OCI-M1 (cell line): ENCODE measurements at places on chromosomes 3 and 15.

DNA sequence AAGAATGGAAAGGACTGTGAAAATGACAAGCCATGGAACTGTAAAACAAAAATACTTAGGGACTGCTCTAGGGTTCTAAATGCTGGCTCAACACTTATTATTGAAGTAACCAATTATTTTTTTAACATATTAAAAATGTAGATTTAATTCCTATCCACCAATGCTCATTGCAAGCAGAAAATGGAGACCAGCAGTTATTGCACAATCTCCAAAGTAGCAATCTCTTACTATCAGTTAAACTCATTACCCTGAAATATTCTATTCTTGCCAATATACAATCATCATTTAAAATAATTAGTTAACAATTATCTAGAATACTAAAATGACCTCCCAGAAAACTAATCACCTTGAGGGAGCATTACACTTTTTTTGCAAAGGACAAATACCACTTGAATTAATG lies 499.8 kb downstream of the NAALADL2 start:
- DNase-seq, result no peak

- DNase-seq, result peak; percentile 34
Observed at GRCh38 chr3:95815828-95816227, 998.6 kb upstream of the EPHA6 start.

- DNase-seq, result no peak
Observed at GRCh38 chr3:59772416-59773408, 722.9 kb upstream of the CFAP20DC start.

DNA sequence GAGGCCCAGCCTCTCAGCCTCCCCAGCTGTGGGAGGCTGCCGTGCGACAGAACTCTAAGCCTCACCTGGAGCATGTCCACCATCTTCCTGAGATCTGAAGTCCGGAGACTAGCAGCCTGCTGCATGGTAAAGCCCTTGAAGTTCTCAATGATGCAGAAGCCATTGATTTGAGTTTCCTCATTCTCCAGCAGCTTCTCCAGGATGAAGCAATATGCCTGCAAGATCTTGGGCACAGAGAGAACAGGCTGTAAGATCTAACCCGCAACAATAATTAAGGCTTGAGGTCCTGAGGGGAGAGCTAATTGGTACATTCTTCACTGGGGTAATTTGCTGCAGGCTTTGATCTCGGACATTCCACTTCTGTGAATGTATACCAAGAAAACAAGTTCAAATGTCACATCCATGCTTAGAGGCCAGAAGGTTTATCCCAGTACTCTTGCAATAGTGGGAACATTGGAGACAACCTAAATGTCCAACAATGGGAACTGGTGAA lies 9.7 kb downstream of the RLBP1 start:
- no peak for DNase-seq

- peak; percentile 51 for DNase-seq
Observed at GRCh38 chr3:8328967-8329366, 172.7 kb upstream of the LMCD1 start.

- no peak for DNase-seq
Observed at GRCh38 chr3:37729119-37729518, 132.6 kb upstream of the CTDSPL start.

- peak; percentile 74 for DNase-seq
Observed at GRCh38 chr3:89059211-89059925, 48.1 kb upstream of the EPHA3 start.

DNA sequence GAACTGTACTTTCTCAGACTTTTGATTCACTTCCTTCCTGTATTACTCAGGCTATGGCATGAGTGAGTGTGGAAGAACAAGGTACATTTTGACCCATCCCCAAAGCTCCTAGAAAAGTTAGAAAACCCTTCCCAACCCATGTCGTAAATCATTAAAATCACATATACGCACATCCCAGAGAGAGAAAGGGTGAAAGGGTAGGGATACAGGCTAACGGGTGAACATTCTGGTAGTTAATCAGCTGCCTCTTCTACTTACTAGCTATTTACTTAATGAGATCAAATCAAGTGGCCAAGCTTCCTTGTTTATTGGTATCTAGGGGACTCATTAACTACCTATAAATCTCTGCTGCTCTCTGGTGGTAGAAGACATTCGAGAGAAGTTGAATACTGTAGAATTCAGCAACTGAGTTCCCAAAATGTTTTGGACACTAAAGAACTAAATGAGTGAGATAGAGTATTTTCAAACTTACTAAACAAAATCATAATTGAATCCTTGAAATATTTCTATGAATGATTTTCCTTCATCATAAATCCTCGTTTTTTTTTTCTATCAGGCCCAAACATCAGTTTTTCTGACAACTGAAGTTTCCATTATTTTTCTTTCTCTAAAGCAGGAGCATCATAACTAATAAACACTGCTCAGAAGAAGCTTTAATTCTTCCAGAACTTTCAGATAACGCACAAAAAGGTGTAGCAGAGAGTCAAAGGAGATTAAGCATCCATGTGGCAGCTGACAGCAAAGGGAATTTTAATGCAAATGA lies 124.2 kb downstream of the IMPG2 start:
- DNase-seq, result peak; percentile 85

DNA sequence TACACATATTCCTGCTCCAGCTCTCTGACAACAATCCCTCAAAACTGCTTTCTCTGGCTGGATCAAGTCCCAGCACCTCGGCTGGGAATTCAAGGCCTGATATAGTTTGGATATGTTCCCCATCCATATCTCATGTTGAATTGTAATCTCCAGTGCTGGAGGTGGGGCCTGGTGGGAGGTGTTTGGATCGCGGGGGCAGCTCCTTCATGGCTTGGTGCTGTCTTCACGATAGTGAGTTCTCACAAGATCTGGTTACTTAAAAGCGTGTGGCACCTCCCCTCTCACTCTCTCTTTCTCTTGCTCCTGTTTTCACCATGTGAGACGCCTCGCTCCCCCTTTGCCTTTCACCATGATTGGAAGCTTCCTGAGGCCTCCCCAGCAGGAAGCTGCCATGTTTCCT lies 47.4 kb upstream of the SYN2 start:
- DNase-seq, result no peak

DNA sequence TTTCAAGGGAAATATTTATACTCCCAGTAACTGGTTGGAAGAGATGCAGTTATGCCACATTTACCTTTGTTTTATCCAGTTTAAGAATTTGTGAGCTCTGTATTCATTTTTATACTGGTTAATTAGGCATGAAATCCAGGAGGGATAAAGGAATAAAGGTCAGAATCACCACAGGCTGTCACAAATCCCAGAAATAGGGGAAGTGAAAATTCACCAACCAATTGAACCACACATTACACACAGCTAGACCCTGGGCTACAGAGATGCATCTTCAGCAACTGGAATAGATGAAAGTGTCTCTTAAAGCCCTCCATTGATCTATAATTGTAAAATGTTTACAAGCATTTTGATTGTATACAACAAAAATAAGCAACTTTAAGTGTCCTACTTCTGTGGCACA lies 18.5 kb downstream of the SERPINI1 start:
- no peak for DNase-seq

DNA sequence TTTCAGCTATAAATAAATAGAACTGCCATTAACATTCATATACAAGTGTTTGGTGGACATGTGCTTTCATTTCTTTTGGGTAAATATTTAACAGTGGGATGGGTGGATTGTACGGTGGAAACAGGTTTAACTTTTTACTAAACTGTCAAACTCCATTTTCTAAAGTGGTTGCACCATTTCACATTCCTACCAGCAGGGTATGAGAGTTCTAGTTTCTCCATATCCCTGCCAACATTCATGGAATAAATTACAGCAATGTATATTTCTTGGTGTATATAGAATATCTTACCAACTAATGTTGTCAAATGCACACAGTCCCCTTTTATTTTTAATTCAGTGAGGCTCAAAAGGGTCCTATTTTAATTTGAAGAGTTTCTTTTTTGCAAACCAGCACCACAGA lies 71.3 kb upstream of the CTXND1 start:
- DNase-seq, result no peak

- no peak for DNase-seq
Observed at GRCh38 chr3:14200276-14200675, 21.7 kb downstream of the LSM3 start.

DNA sequence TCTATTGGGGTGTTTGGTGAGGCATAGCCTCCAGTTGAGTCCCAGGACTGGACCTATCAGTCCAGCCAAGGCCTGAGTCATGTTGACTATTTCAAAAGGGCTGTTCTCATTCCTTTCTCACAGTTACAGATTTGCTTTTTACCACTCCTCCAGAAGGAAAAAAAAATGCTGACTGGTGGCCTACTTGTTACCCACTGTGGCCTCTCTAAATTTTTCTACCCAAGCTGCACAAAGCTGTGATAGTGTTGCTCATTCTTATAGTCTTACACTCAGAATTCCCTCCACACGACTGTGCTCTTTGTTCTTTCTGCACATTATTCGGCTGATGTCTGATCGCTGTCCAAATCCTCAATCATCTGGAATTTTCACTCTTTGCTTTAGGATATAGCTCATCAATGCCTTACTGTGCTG lies 1142.2 kb downstream of the IGSF11 start:
- DNase-seq, result no peak

- no peak for DNase-seq
Observed at GRCh38 chr3:65855370-65856100, 183.2 kb downstream of the MAGI1 start.

- no peak for DNase-seq
Observed at GRCh38 chr15:65355173-65355987, 22.4 kb downstream of the IGDCC3 start.

GRCh38 chr3:56366641-56367162 lies 101.6 kb downstream of the ERC2 start:
- DNase-seq, result no peak

DNA sequence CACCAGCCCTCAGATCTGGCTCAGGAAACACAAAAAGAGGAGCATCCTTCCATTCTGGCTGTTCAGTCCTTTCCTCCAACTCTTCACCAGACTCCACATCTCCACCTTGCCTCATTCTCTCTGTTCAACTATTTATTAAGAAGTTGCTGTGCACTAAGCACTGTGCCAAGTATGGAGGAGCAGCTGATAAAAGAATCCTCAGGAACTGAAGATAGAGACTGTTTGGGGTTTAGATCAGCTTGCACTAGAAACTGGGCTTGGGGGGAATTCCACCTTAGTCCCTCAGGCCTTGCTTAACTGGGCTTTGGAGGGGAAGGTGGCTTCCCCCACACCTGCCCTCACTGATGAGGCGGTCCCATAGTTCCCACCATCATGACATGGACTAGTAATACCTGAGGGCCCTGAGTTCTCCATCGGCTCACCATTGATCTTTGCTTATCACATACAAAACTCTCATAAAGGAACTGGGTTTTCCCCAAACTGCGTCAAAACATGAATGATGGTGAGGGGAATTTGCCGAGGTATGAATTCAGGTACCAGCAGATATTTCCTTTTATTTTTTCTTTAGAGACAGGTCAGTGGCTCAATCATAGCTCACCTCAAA lies 1.7 kb upstream of the CCR8 start:
- no peak for DNase-seq

DNA sequence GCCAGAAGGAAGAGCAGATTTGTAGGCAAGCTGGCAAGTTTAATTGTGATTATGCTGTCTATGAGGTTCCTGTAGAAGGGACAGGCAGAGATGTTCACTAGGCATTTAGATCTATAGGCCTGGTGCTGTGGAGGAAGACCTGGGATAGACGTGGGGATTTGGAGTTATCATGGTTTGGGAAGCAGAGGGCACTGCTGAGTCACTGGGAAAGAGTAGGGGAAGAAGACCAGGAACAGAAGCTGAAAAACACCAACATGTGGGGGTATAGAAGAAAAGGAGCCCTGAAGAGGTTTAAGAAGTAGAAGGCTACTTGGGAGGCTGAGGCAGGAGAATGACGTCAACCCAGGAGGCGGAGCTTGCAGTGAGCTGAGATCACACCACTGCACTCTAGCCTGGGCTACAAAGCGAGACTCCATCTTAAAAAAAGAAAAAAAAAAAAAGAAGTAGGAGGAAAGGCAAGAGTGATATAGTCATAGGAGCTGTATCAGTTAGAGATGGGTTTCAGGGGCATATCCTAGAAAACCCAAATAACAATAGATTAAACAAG lies 19.3 kb downstream of the GRK7 start:
- peak; percentile 6 for DNase-seq

DNA sequence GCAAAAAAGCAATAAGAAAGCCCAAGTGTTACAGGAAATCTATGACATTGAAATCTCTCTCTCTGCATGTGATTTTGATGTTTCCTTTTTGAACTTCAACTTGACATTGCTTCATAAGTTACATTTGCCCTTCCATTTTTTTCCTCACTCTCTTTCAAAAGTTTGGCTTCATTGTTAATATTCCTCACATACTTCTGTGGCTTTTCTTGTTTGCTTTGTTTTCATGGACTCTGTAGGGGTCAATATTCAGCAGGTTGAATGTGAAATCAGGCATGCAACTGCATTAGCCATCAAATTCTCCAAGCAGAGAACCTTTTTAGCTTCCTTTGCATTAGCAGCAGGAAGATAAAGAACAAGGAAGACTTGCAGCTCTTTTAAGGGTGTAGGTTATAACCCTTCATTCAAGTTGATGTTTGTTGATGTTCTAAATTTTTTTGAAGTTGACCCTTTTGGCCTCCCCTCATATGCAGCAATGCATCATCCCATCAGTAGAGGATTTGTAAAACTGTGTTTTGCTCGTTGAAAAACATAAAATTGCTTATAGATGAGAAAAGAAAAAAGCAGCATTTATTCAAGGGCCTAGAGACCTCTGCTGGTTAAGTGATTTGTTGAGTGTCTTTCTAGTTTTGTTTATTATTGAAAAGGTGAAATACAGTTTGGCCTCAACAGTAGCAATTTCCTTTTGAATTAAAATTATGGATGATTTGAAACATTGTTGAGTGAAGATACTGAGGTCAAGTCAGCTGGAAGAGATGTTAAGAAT lies 211.4 kb downstream of the IL5RA start:
- no peak for DNase-seq

DNA sequence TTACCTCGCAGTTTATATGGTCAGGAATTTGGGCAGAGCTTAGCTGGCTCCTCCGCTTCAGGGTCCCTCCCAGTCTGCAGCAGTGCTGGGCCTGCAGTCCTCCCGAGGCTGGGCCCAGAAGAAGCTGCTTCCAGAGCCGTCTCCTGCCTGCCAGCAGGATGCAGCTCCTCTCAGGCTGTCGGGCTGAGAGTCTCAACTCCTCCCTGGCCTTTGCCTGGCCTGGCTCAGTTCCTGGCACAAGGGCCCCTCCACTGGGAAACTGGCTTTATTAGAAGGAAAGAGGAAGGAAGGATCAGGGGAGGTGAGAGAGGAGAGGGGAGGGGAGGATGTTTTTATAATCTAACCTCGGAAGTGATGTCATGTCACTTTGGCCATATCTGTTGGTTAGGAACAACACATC lies 72.8 kb downstream of the GABRG3 start:
- DNase-seq, result peak; percentile 52

DNA sequence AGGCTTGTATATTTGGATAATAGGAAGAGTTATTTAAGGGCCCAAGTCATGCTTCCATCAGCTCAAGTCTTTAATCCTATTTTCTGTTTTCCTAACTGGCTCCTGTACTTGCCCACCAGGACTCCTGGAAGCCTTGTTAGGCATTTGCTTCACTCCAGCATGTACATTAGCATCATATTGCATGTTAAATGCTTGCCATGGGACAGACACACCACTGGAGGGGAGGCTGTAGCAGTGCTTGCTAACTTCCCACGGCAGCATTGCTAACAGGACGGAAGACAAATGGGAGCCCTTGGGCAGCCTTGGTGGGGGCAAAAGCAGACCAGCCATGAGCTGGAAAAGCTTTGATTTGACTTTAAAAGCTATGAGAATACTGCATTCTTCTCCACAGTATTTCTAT lies 6.1 kb downstream of the TMOD2 start:
- DNase-seq, result no peak
